ENCODE measurements at places on chromosomes 16 and 17.

DNA sequence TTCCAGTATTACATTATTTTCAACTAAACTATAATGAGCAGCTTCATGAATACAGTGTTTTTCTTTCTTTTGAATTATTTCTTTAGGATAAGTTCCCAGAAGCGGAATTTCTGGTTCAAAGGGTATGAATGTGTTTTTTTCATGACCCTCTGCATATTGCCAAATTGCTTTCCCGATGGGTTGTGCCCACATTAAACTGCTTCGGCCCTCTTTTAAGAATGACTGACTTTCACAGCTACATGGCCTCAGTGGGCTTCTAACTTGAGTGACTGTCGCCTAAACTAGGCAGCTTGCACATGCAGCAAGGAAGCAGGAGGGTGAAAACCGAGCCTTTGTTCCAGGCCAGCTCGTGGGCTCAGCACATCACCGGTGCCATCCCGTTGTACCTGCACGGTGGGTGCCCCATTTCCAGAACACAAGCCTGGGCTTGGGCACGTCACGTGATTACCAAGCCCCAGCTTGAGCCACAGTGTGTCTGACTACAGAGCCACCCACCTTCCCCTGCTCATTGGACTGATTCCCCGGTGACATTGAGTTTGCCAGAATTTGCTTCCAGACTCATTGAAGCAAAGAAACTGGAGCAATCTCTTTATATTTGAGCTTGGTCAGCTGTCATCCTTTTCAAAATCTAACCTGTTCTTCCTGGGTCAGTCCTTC is 112.8 kb downstream of the CLEC16A start:
- no peak for DNase-seq

DNA sequence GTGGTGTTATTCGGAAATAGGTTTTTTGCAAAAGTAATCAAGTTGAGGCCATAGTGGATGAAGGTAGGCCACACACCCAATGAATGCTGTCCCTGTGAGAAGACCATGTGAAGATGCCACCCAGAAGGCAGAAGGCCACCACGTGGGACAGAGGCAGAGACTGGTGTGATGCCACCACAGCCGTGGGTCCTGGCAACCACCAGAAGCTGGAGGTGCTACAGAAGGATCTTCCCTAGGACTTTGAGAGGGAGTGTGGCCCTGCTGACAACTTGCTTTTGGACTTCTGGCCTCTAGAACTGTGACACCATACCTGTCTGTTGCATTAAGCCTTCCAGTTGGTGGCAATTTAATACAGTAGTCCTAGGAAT is 49.3 kb downstream of the RMI2 start:
- no peak for DNase-seq

DNA sequence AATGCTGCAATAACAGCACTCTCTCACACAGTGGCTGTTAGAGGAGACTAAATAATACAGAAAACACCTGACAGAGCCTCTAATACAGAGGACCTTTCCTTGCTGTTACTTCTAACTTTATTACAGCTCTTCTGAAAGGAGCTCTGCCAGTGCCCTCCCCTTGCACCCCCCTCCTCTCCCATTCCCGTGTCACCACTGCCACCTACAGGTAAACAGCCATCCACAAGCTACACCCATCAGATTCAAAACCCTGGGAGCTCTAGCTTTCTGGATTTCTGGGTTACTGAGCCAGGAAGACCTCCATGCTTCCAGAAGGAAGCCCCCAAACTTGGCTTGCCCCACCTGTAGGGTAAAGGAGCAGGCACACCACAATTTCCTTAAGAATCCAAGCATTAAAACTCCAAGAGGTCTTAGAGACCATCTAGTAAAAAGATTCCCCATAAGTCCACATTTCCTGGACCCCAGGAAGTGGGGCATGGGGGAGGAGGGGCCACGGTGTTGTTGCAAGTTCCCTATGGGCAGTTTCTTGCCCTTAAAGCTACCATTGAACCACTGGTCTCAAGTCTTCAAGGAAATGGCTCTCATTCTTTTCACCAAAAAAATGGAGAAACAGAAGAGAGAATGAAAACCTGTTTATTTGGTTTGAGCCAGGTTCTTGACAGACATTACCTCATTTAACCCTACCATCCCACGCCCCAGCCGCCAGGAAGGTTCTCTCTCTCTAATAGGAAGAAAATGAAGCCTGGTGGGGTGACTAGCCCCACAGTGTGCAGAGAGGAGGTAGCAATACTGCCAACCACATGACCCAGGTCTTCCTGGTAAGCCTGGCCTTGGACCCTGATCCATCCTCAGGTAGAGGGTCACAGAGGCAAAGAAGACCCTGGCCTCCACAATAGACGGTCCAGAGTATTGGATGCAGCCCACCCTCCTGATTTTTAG is 52.8 kb downstream of the TOM1L2 start:
- DNase-seq, result peak; percentile 81

DNA sequence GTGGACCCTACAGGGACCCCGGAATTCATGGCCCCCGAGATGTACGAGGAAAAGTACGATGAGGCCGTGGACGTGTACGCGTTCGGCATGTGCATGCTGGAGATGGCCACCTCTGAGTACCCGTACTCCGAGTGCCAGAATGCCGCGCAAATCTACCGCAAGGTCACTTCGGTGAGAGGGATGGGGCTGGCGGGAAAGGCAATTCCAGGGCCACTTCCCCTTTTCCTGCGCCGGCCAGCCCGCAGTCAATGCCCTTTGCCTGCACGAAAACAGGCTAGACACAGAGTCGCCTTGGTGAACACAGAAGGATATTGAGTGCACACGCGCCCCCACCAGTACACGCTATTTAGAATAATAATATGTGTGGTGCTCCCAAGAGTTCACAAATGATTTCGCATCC is 4.0 kb downstream of the WNK4 start:
- DNase-seq, result no peak

- no peak for DNase-seq
Measured at GRCh38 chr16:75063549-75064088, 53.0 kb downstream of the LDHD start.

DNA sequence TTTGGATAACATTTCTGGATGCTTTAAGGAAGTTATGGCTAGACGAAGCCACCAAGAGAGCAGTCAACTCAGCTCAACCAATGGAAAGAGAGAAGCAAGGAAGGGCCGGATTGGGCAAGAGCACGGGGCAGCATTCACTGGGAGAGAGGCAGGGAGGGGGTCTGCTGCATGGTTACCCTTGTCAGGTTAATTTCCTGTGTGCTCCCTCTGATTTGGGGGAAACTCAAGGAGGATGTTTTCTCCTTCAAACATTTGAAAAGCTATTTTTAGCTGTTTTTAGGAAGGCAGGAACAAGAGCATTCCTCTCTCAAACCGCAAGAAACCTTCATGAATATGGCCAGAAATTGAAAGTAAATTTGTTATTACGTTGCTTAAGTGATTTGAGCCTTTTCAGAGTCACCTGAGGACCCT is 118.5 kb upstream of the ZFHX3 start:
- DNase-seq, result no peak

- DNase-seq, result no peak
Measured at GRCh38 chr17:36213695-36214094, 2.8 kb downstream of the CCL4L2 start.

- no peak for DNase-seq
Measured at GRCh38 chr17:10610884-10611283, 46.2 kb downstream of the MYH3 start.
